Activated effector memory CD4-positive, alpha-beta T cell treated with Interleukin-2 at 50 U/mL for 16 hours (primary cell): ENCODE measurements at places on chromosomes 4 and X.

GRCh38 chrX:112760697-112761096, 79.9 kb downstream of the AMOT start:
- no peak for DNase-seq

GRCh38 chr4:82225030-82225429, 148.8 kb downstream of the HNRNPD start:
- DNase-seq = no peak

GRCh38 chrX:75118296-75118695, 37.8 kb downstream of the ABCB7 start:
- no peak for DNase-seq

- no peak for DNase-seq
These were observed 3.8 kb downstream of the ASMT start for GRCh38 chrX:1618689-1619088.

GRCh38 chr4:34732176-34732950, 1512.0 kb downstream of the ARAP2 start:
- no peak for DNase-seq

- DNase-seq = no peak
These were observed 106.3 kb downstream of the LINC00632 start for GRCh38 chrX:140815868-140816267.

- DNase-seq = no peak
These were observed 37.7 kb downstream of the NBDY start for GRCh38 chrX:56766554-56767347.

DNA sequence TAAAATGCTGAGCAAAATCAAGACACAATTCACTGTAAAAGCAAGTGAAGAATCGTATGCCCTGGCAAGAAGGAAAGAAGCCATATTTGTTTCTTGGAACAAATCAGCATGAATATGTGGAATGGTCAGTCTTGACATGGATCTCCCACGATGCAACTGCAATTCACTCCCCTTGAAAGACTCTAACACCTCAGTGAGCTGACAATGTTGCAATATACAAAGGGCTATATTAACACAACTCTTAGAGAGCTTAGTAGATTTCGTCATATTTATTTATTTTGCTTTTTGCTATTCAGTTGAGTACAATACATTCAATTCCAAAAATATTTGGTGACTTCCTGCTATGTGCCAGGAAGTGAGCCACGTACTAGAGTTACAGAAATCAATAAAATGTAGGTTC, 14.7 kb downstream of the OR13H1 start:
- DNase-seq = no peak

- DNase-seq = no peak
These were observed 107.8 kb downstream of the ADRA2C start for GRCh38 chr4:3874028-3874415.

DNA sequence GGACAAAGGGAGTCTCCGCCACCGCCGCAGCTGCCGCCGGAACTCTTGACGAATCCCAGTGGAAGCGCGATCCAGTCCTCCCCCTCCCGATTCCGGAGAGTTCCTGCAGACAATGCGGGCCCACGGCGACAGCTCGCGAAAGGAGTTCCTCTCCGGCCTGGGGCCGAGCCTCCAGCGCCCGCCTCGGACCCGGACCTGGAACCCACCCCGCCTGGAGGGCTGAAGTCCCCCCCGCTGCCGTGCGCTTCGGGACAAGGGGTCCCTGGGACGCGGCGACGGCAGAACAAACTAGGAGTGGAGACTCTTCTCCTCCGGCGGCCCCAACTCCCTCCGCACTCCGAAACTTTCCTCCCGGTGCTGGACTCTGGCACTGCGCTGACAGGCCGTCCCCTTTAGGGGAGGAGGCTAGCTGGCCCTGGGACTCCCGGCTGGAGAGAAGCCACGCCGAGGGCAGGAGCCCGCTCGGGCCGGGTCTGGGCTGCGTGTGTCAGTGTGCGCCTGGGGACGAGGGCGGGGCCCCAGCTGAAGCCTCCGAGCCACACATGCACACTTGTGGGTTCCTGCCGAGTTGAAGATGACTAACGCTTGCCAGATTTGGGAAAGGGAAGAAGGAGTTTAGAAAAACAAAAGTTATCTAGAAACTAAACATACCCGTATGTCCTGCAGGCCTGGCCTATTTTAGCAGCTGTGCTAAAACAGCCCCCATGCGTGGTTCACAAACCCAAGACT, at the start of gene ANTXR2:
ANTXR2 (minus strand) TSS at position 486 of the 729 bp plus-strand sequence. CDS start 669 bp downstream, outside the sequence.
- peak; percentile 61 for DNase-seq

DNA sequence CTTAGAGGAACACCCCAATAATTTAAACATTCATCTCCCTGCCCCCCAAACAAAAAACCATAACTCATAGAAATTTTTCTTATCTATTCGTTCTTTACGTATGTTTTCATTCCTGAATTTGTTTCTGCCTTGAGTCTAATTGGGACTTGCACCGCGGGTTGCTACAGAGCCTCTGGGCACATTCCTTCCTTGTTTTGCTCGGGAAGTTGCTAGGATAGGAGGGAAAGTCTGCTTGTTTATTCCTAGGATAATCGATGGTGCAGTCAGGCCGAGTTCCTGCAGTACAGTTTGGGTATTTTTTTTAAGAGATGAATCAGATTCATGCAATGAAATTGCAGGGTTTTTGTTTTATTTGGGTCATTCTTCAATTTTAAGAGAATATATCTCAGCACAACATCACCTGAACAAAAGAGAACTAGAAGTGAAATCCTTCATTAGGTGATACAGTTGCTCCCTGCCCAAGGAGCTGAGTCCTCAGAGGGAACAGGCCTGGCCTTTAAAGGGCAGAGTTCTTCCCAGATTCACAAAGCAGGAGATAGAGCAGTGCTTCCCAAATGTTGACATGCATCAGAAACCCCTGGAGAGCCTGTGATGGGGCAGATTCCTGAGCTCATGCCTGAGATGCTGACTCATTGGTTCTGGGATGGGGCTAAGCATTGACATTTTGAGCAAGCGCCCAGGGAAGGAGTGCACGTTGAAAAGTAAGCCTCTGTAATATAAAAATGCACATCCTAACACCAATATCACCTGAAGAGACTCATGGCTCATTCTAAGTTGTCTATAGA, 114.9 kb upstream of the FAM9B start:
- no peak for DNase-seq

- no peak for DNase-seq
These were observed 706 bp upstream of the CSTF2 start for GRCh38 chrX:100819534-100819836.

GRCh38 chr4:105596684-105597083, 44.3 kb downstream of the ARHGEF38 start:
- DNase-seq = no peak

- no peak for DNase-seq
These were observed 10.3 kb upstream of the UGT8 start for GRCh38 chr4:114588305-114588704.

GRCh38 chrX:1464041-1464970, 11.6 kb upstream of the ASMTL start:
- DNase-seq = no peak

GRCh38 chr4:114019276-114019968, 40.0 kb upstream of the ARSJ start:
- no peak for DNase-seq

DNA sequence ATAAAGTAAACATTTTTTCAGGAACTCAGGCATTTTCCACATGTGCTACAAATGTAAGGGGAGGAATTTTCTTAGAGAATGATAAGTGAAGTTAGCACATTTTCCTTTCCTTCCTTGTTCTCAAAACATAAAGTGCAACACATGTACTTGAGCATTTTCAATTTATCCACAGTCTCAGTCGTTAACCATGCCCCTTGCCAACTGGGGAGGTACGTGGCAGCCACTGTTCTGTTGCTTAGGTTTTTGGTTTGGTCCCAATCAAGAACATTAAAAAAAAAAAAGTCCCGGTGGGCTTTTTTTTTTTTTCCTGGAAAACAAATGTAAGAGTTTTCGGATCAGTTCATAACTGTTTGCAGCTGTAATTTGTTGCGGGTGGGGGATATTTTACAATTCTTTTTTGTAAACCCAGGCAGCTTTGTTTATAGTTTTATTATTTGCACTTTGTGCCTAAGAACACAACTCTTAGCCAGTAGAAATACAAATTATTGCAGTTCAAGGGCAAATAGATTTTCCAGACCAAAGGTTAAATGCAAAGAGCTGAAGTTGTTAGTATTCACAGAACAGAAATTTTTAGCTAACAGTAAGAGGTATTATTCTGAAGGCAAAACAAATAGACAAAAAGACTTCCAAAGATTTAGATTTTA, 112.1 kb upstream of the NAP1L5 start:
- no peak for DNase-seq

DNA sequence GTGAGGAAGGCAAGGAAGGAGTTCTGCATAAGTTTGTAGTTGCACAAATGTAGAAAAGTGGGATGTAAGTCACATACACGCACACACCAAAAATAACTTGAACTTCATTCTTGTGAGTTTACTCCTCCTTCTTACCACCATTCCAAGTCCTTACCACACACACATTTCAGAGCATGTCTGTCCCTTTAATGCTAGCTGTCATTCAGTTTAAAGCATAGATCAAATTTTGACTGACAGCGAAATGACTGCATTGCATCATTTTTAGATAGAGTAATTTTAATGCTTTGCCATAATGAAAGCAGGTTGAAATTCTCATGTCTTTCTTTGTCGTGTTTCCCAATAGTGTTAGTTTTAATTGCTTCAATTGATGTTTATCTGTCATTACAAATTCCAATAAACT, 629.6 kb upstream of the HTR2C start:
- DNase-seq = no peak

- no peak for DNase-seq
These were observed 86.2 kb downstream of the PCDH18 start for GRCh38 chr4:137446071-137446470.

- no peak for DNase-seq
These were observed 342.7 kb upstream of the PABPC4L start for GRCh38 chr4:134544303-134544770.

DNA sequence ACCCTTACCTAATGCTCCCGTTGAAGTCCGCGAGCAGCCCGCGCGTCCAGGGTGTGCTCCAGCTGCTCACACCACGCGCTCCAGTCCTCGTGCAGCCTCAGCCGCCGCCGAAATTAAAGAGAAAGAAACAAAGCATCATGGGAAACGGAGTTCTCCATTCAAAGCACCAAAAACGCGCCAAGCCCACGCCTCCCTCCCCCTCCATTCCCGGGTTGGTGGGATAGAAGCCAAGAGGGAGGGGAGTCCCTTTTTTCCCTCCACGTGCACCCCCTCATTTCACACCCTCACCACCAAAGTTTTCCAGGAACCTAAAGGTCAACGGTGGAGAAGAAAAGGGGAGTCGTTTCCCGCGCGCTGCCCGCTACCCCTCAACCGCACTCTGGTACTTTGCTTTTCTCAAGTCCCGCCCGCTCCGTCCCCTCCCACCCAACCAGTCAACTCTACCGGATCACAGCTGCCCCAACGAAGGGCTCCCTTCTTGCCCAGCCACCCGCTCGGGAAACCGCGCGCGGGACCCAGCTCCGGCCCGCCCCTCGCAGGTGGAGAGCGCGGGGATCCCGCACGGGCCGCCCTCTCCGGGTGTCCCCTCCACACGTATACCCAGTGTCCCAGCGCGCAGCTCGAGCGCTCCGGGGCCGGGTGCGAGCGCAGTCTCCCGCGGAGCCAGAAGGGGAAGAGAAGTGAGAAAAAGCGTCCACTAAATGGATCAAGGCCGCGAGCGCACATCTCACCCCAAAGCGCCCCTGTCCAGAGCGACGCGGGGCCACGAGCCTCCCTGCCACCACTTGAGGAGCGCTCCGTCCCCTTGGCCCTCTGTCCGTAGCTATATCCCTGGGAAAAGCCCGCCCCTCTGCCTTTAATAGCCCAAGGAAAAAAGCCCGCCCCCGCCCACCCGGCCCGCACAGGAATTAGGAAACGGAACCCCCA, 65.1 kb upstream of the CCDC160 start:
- no peak for DNase-seq

GRCh38 chr4:8891646-8892555, 20.3 kb upstream of the HMX1 start:
- DNase-seq = no peak

DNA sequence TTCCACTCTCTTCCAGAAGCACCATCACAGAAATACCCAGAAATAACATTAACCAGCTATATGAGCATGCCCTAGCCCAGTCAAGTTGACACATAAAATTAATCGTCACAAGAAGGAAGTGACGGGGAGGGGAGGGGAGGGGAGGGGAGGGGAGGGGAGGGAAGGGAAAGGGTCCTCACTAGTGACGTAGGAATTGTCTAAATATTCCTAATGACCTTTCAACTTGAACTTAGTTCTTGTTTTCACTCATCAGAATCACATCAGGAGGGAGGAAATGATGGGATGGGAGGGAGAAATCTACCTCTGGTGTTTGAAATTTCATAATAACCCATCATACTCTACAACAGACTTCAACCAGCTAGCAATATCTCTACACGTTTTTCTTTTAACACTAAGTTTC, 52.2 kb upstream of the NOCT start:
- DNase-seq = no peak

DNA sequence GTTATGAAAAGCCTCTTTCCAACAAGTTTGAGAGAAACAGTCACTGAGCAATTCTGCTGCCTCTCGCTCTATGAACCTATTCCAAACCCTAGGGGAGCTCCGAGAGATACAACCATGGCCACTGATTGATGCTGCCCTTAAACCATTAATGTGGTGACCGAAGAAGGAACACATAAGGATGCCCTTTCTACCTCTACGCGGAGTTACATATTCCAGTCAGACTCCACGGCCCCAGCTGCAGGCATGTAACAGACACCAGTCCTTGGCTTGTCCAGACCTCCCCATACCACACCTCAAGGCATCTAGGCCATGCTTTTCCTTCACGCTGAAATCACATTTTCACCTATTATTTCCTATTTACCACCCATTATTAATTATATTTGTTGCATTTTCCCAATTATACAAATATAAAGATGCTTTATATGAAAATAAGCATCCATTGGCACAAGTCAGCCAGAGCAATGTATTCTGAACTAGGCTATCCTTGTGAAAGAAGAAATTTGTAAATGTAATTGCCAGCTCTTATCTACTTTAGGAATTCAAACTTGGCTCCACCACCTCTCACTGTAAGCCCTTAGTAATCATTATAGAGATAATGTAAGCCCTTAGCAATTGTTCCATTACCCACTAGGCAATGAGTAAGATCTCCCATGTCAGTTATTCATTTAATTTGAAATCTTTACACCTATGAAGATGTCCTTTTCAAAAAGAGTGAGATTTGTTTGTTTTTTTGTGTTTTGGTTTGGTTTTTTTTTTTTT, 338.4 kb downstream of the NR3C2 start:
- DNase-seq = no peak

DNA sequence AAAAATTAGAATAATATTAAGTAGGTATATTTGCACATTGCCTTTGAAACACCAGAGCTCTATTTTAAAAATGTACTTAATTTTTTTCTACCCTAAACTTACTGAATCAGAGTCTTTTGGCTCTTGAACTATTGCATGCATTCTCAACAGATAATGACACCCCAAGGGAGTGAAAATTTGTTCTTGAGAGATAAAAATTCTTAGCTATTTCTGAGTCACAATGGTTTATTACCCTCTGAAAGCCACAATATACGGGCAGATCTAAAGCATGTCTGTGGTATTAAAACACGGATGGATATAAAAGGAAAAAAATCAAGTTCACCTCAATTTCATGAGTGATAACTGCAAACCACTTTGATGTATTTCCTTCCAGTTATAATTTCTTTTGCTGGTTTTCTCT, 636.3 kb upstream of the FTHL17 start:
- no peak for DNase-seq
